HCT116 (cell line): ENCODE measurements at places on chromosomes 6 and 20.

- no peak for DNase-seq
Observed at GRCh38 chr6:80449726-80450125, 343.3 kb downstream of the BCKDHB start.

DNA sequence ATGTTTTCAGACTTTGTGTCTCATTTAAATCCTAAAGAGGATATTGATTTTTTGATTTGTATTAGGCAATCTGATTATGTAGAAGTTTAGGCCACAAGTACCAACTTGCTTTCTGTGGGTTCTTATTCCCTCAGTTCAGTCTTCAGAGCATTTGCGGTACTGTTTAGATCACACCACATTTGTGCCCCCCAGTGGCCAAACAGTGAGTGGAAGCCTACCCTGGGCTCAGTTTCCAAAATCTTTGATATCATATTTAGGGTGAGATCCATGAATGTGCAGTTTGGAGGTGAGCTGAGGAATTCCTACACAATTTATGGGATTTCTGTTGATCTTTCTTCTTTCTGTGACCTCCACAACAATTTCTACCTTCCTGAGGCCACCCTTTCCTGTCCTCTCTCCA, 92.3 kb upstream of the FUT9 start:
- peak; percentile 7 for DNase-seq

- no peak for DNase-seq
Observed at GRCh38 chr6:143286251-143286795, 164.2 kb downstream of the ADAT2 start.

- no peak for DNase-seq
Observed at GRCh38 chr20:20303742-20304141, 64.2 kb upstream of the INSM1 start.

DNA sequence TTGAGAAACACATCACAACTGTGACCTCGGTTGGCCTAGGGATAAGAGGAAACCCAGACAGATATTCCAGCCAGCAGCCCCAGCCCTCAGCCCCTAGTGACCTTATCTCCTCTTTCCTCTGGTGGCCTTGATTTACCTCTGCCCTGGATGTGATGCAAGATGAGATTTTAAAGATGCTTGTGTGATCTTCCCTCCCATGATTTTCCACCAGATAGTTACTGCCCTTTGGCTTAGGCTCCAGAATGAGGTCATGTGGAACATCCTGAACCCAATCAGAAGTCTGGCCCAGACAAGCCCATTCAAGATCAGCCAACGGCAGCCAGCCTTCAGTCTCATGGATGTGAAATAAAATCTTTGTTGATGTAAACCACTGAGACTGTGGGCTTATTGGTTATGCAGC, 104.0 kb downstream of the BANF2 start:
- no peak for DNase-seq

DNA sequence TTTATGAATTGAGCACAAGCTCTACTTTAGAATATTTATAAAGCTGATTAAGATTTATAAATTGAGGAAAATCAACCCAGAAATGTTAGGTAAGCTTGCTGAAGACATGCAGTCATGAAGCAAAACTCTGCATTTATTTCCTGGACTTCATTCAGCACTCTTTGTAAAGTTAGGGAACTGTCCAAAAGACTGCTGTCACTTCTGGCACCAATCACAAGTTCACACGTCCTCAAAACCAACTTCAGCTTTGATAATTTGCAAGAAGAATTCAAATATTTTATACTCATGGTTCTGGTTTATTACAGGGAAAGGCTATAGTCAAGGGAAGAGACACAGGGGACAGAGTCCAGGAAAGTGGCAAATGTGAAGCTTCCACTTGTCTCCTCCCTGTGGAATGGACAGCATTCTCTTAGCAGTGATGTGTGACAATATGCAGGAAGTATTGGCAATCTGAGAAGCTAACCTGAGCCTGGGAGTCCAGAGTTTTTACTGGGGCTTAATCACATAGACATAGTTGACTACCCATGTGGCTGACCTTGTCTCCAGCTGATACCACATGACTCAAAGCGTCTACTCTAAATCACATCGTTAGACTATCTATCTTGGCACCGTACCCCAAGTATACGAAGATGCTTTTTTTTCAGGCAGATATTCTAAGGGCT, 85.4 kb downstream of the PPP1R14C start:
- DNase-seq, result no peak

GRCh38 chr6:53359843-53360092, 11.0 kb upstream of the ELOVL5 start:
- no peak for DNase-seq

DNA sequence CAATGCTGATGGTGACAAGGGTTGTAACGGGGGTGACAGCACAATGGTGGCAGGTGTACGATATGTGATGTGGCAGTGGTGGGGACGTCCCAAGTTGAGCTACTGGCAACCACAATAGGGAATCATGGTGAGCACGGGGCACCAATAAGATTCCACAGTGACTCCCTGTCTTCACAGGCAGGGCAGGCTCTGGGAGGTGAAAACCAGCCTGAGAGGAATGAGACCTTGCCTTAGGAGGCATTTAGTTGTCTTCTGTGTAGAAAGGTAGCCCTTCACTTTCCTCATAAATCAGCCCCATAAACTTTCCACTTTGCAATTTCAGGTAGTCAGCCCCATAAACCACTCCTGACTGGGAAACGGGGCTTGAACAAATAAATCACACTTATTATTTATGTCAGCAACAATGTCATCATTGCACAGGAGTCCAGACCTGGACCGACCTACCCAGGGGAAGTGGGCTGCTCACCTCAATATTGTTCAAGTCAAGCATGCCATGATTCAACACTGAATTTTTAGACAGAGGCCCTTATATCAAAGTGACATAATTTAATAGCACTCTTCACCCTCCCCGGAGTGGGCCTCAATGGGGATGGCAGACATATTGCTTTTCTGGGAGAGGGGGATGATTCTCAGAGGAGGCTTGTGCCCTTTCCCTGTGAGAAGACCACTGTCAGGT, 150.8 kb downstream of the CDC5L start:
- DNase-seq, result no peak

GRCh38 chr6:75275067-75275466, 9.5 kb downstream of the TMEM30A start:
- DNase-seq, result no peak

DNA sequence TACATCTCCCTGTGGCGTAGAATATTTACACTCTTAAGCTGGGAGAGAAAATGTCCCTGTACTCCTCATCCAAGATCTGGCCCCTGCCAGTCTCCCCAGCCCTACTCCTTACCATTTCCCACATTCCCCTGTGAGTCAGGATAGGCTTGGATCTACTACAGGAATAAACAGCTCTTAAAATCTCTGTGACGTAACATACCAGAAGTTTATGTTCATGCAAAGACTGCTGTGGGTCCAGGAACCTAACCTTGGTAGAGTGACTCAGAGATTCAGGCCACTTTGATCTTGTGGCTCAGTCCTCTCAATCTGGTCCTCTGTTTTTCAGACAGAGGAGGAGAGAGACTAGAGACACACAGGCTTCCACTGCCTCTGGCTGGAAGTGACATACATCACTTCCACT, 38.5 kb upstream of the GPR6 start:
- no peak for DNase-seq

DNA sequence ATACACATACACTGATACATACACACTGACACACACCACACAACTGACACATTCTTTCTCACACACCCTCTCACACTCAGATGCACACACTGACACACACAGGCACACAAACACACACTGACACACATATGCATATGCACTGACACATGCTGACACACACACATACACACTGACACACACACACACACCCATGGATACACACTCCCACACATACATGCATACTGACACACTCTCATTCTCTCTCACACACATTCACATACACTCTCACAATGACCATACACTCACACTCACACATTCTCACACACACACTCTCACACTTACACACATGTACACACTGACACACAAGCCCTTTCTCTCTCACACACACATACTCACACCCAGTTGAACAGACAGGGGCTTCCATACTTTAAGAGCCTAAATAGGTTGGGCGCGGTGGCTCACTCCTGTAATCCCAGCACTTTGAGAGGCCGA, 236.4 kb downstream of the LRFN2 start:
- no peak for DNase-seq

GRCh38 chr6:124968401-124968800, 6.2 kb downstream of the RNF217 start:
- no peak for DNase-seq

GRCh38 chr6:21079468-21080048, 514.0 kb upstream of the SOX4 start:
- no peak for DNase-seq

DNA sequence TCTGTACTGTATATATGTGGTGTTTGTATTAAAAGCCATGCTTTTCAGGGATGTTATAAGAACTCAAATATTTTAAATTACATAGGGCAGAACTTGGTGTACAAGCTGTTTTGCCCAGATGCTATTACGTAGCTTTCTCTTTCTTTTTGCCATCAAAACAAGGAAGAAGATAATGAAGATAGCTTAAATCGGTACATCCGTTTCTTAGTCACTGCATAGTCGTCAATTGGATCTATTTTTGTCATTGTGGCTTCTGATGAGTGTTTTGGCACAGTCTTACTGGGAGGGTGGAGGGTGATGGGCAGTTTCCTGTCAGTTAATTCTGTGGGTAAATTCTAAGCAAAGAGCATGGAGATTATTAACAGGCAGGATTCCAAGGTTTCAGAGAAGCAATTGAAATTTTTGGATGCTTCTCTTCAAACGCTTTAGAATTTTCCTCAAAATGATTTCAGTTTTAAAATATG, 649.1 kb upstream of the GJE1 start:
- no peak for DNase-seq

- DNase-seq, result no peak
Observed at GRCh38 chr6:93644611-93645010, 225.3 kb upstream of the EPHA7 start.
